ENCODE measurements at places on chromosomes 16 and 17. TPM values are rescaled to one million over a fixed set of nuclear protein-coding genes. Genes with fewer than 3 reads are reported as not detected.
A peak's percentile ranks its signal among the peaks of the same experiment; 100 is the strongest.

GRCh38 chr17:7889166-7889955, 772 bp downstream of the CHD3 start:
- DNase-seq, result peak; percentile 40

DNA sequence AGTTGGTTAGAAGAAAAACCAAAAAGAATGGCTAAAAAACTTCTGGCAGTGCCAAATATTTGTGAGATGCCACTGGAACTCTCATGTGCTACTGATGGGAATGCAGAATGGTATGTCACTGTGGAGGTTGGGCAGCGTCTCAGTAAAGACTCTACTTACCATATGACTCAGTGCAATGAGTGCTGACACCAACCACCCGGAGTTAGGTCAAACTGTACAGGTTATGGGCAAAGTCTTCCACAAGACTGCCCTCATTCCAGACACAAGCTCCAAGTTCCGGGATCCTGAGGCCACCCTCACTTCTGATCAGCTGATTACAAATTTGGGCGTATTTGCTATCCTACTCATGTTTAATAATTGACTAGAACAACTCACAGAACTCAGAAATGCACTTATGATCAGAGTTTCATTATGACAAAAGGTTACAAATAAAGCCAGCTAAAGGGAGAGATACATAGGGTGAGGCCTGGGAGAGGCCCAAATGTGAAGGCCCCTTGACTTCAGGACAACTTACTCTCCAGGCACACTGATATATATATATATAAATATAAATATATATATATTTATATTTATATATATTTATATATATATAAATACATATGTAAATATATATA, 114.9 kb downstream of the TRIM37 start:
- DNase-seq, result peak; percentile 23

DNA sequence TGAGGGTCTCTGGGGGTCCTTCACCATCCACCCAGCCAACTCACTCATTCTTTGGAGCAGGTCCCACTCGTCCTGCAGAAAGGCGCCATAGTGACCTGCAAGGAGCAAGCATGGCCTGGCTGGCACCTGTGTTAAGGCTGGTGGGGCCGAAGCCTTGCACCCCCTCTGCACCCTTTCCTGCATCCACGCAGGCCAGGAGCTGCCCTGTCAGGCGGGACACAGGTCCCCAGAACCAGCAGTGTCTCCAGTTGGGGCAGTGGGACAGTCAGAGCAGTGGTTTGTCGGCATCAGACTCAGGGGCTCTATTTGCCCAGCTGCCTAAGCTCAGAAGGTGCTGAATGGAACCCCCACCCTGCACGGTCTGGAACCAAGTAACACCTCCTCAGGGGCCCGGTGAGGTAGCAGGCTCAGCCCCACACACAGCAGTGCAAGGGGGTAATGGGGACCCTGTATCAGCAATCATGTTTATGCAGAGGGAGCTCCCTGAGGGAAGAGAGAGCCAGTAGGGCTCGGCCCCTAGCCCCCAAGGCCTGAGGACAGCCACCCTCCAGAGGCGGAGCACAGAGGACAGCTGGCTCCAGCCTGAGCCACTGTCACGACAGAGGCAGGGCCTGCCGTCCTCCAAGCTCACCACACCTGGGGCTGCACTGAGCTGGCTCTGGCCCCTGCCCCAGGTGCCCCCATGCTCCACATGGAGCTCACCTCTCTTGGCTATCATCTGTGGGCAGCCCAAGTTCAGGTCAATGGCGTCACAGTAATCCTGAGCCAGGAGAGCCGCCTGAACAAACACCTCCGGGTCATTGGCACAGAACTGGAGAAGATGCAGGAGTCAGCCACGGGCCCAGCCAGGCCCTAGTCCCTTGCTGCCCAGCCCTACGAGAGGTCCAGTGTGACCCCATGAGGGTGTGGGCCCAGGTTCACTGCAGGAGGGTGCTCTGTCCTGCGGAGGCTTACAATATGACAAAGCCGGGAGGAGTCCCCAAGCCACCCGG, 1.9 kb downstream of the DUS1L start:
- no peak for DNase-seq

TMEM186 gene
- polyA plus RNA-seq, result 7.9 TPM

GRCh38 chr16:22633799-22634198, 123.1 kb downstream of the NPIPB5 start:
- DNase-seq, result no peak

DNA sequence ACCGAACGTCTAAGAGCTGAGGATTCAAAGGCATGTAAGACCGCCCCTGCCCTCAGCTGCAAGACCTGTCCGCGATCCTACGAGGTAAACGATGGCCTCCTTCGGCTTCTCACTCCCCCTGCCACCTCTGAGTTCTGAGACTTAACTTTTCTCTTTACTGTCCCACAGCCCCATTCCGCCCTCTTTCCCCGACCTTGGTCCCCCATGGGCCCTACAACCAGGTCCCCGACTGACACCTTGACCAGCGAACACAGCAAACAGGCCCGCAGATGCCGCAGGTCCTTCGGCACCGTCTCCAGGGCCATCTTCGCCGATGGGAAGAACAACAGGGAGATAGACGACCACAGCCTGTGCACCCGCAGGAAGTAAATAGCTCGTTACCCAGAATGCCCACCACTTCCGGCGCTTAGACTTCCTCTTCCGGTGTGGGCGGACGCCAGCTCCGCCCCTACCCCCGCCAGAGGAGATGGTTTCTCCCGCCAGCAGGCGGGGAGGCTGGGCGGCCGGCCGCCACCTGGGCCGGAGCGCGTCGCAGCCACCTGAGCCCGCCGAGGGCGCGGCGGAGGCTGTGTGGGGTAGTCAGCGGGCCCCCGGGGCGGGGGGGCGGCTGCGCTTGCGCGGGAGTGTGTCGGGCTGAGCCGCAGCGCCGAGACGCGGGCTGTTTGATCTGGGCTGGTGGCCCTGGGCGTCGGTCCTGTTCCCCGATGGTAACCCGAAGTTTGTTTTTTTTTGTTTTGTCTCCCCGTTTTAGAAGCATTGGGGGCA, at the start of gene SUPT4H1:
SUPT4H1 (minus strand) TSS at position 371 of the 765 bp plus-strand sequence; CDS start at position 305, 66 bp downstream.
- peak; percentile 39 for DNase-seq

COPZ2 gene
- polyA plus RNA-seq, result 181 TPM

GRCh38 chr16:3157229-3158025, 22.6 kb downstream of the ZNF213 start:
- DNase-seq, result peak; percentile 73

OTOP3 gene
- not detected for polyA plus RNA-seq

GRCh38 chr16:2815299-2815771, 1.7 kb upstream of the PRSS21 start:
- DNase-seq, result no peak

GRCh38 chr17:34276826-34277225, 6.8 kb downstream of the CCL7 start:
- DNase-seq, result no peak

TVP23A gene
- not detected for polyA plus RNA-seq

GRCh38 chr17:50451943-50452629, 16.6 kb downstream of the CHAD start:
- no peak for DNase-seq

DNA sequence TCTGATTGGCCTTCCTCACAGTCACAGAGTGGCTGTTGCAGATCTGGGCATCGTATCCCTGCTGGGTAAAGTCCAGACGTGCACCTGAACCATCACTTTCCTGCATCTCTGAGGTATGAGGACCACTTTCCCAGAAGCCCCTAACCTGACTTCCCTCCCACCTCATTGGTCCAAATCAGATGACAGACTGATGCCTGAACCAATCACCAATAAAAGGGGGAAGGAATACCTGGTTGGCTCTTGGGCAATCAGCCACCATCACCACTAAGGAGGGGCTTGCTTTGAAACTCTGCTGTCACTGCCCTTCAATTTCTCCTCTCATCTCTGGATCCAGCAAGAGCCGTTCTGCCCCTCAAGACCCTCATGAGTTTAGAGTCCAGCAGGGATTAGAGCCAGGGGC, 13.6 kb upstream of the WFDC1 start:
- no peak for DNase-seq

DNA sequence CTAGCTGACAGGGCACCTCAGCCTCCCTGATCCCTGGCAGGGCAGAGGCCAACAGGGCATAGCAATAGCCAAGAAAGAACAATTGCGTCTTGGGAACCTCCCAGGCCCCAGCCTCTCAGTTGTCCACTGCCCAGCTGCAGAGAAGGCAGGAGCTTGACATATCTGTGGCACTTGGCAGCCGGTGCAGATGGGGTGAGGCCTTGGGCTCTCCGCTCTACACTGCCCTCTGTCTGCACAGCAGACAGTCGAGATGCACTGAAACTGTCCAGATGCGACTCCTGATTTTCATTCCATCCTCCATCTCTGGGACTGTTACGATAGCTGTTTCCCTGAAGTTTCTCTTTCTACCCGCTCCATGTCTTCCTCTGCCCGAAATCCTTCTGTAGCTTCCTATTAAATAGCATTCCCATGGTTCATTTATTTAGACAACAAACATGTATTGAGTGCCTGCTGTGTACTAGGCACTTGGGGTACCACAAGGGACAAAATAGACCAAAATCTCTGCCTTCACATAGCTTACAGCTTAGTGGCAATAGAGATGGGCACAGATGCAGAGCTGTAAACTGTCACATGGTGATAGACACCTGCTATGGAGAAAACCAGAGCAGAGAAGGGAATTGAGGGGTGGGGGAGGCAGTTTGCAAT, 3.3 kb downstream of the POLR3E start:
- DNase-seq, result no peak

- no peak for DNase-seq
These were observed 121.6 kb downstream of the SMG6 start for GRCh38 chr17:2181897-2182448.

DPEP3 gene
- not detected for polyA plus RNA-seq

AGRP gene
- polyA plus RNA-seq, result not detected

ROGDI gene
- polyA plus RNA-seq, result 15.8 TPM

GRCh38 chr17:4177806-4178205, 34.8 kb downstream of the CYB5D2 start:
- no peak for DNase-seq

DNA sequence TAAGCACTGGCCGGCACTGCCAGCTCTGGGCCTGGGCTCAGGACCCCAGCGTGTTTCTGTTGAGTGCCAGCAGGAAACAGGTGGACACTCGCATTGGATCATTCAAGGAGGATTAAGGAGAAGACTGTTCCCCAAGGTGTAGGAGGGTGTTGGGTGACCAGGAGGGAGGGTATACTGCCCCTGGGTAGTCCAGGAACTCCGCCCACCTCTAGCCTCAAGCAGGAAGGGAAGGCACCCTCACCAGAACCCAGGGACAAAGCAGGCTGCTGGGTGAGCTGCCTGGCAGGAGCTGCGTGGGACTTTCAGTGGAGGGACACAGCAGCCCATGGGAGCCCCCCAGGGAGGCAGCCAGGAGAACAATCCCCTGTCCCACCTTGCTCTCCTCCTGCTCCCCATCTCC, 7.7 kb upstream of the RAB37 start:
- DNase-seq, result no peak

DNA sequence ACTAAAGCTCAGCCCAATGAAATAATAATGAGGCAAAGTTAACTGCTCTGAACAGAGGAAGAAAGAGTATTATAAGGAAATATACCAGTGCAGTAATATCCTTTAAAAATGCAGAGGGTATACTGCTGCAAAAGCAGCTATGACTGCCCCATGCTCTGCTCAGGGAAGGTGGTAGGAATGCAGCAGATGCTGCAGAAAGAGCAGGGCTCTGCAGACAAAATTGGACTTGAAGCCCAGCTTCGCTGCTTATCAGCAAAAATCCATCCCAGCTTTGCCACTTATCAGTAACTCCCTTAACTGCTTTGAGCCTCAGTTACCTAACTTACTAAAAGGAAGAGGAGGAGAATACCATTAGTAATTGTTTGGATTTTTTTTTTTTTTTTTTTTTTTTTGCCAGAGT, 533.8 kb upstream of the CDH5 start:
- DNase-seq, result no peak

DNA sequence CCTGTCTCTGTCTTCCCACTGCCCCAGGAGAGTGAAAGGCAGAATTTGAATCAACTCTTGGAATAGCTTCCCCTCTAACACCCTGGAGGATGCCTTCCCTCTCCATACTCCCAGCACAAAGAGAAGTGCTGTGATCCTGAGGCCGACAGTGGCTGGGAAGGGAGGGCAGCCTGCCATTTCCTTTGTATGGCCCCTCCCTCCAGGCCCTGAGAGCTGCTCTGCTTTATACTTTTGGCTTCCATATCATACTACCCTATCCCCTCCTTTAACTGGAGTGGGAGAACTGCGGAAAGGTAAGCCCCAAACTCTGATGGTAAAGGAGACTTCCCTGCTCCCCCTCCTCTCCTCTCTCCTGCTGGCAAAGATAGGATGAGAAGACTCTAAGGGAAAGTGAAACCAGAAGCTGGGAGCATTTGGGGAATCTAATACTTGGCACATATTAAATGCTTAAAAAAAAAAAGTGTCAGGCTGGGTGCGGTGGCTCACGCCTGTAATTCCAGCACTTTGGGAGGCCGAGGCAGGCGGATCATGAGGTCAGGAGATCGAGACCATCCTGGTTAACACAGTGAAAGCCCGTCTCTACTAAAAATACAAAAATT, 4.1 kb upstream of the MED24 start:
- DNase-seq, result no peak

- no peak for DNase-seq
These were observed 7.0 kb downstream of the YPEL2 start for GRCh38 chr17:59338498-59338897.

DNA sequence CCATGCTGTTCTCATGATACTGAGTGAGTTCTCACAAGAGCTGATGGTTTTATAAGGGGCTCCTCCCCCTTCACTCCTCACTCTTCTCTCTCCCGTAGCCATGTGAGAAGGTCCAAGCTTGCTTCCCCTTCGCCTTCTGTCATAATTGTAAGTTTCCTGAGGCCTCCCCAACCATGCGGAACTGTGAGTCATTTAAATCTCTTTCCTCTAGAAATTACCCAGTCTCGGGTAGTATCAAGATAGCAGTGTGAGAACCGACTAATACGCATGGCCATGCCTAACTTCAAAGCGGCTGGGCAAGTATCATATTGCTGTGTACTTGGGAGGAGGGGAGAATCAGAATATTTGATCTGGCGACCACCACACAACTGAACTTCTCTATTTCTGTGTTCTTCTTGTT, 88.3 kb downstream of the PRKCB start:
- no peak for DNase-seq

- no peak for DNase-seq
These were observed 86.8 kb downstream of the CMIP start for GRCh38 chr16:81531419-81531821.

- DNase-seq, result no peak
These were observed 187.5 kb upstream of the FOXF1 start for GRCh38 chr16:86322806-86323205.

GRCh38 chr17:82013772-82014321, 8.8 kb downstream of the CENPX start:
- DNase-seq, result no peak

- no peak for DNase-seq
These were observed 81.1 kb downstream of the VPS35L start for GRCh38 chr16:19636436-19637267.

GRCh38 chr16:24853830-24854229, 8.1 kb downstream of the SLC5A11 start:
- DNase-seq, result no peak

- DNase-seq, result no peak
These were observed 19.2 kb downstream of the STRADA start for GRCh38 chr17:63722403-63722802.

- DNase-seq, result no peak
These were observed 21.8 kb downstream of the GSE1 start for GRCh38 chr16:85634747-85635544.

Data from BJ (cell line).